ENCODE measurements at places on chromosomes 1 and 21. TPM values are rescaled to one million over a fixed set of nuclear protein-coding genes. Genes with fewer than 3 reads are reported as not detected.

Gene UBE2G2
- total RNA-seq, result 39.5 TPM

Gene TDRD10
- total RNA-seq, result 0.34 TPM

- no peaks in the 10 kb centered on the region for H3K36me3 ChIP-seq
- peak; percentile 28 for DNase-seq
- no peak within 1 kb of the TSS for H3K27ac ChIP-seq
- no peaks in the 10 kb centered on the region for H3K4me1 ChIP-seq
These were observed at the start of gene SYT2 for GRCh38 chr1:202710070-202711045. Gene SYT2, minus strand, starts transcription at chr1:202710454. Its CDS starts 104,682 bp downstream, at chr1:202605772.

DNA sequence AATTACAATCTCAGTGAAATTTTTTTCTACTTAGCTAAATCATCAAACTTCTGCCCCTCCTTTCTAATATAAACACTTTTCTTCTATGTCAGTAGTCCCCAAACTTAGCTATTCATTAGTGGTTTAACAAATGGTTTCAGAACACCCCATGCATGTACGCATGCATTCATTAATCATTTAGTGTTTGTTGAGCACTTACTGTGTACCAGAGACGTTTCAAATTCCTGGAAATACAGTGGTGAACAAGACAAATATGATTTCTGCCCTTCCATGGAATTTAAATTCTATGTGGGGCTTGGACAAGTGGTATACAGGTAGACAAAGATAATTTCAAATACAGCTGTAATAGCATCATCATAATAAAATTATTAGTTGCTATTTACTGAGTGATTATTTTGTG lies 1.5 kb downstream of the ZBTB40 start:
- H3K36me3 ChIP-seq, result no peaks in the 10 kb centered on the region
- DNase-seq, result no peak
- no peaks in the 10 kb centered on the region for H3K27me3 ChIP-seq
- H3K4me1 ChIP-seq, result peaks cover 40% of the 10 kb centered on the region

- H3K27me3 ChIP-seq, result no peaks in the 10 kb centered on the region
- no peaks in the 10 kb centered on the region for H3K36me3 ChIP-seq
- H3K4me1 ChIP-seq, result no peaks in the 10 kb centered on the region
- H3K27ac ChIP-seq, result no peak overlapping the region
- DNase-seq, result no peak
These were observed 467.5 kb downstream of the PTPRU start for GRCh38 chr1:29703596-29704370.

GRCh38 chr1:101175886-101176285 lies 60.9 kb upstream of the S1PR1 start:
- no peak overlapping the region for H3K4me3 ChIP-seq
- H3K27me3 ChIP-seq, result no peaks in the 10 kb centered on the region
- no peak overlapping the region for H3K27ac ChIP-seq

Measured in pancreas (tissue), 10 donors.